ENCODE measurements at places on chromosomes 11 and 22.

- DNase-seq, result no peak
These were observed 65.2 kb downstream of the DGCR2 start for GRCh38 chr22:19056951-19057401.

DNA sequence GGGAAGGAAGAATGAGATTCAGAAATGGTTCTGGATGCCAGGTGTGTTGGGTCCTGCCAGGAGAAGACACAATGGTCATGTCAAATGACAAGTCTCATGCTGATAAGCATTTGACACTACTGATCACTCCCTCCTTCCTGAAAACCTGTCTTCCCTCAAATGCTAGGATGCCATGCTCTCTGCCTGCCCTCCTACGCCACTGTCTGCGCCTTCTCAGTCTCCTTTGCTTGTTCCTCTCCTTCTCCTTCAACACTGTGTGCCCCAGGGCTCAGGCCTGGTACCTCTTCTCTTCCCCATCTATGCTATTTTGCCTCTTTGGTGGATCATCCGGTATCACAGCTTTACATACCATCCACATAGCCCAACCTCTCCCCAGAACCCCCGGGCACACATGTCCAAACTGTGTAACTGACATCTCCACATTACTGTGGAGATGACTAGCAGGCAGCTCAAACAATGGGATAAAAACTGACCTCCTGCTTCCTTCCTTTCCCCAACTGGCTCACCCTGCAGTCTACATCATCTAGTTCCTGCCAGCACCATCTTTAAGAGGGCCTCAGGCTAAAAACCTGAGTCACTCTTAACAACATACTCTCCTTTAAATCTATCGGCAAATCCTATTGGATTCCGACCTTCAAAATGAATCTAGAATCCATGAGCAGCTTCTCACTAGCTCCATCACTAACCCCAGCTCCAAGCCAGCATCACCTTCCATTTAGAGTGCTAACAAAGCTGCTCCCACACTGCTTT, 8.2 kb downstream of the AP1B1 start:
- DNase-seq, result no peak

DNA sequence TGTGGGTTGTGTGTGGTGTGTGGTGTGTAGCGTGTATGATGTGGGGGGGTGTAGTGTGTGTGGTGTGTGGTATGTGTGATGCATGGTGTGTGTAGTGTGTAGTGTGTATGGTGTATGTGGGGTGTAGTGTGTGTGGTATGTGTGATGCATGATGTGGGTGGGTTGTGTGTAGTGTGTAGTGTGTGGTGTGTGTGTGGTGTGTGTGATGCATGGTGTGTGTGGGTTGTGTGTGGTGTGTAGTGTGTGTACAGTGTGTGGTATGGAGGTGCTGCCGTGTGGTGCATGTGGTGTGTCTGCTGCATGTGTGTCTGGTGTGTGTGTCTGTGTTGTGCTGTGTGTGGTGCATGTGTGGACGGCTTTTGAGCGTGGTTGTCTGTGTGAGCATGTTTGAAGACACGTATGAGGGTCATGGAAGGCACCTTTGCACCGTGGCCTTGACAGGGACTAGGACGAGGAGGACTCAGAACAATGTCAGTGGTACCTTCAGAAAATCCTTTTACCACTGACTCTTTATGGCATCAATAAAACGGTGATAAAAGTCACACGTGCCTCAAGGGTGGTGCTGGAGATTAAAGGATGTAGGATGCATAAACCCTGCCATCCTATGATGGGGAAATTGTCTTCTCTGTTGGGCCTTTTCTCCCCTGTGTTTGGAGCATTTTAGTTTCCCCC, 328.7 kb upstream of the B3GAT1 start:
- no peak for DNase-seq

DNA sequence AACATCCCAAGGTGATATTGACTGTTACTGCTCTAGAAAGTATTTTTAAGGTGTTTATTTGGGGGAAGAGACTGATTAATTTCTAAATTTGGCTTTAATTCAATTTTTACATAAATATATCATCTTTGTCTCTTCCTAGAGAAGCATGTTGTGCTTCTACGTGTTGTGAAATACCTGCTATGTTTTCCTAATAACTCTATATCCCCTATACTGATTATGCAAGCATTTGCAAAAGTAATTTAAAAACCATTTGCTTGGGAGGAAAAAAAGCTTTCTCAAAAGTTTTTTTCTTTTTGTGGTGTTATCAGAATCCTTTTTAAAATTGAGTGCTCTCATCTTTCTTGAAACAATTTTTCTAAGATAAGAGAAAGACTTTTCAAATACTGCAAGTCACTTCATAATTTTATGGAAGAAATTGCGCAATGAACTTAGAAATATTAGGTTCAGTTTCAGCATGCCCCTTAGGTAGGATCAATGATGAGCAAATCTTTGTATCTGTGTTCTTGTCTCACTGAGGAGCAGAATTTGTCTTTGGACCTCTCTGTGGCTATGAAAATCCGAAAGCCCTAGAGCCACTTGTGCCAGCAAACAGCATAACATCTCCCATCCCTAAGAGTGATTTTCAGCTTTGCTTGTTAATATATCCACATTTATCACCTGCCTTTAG, 7.4 kb upstream of the BLID start:
- DNase-seq, result no peak

DNA sequence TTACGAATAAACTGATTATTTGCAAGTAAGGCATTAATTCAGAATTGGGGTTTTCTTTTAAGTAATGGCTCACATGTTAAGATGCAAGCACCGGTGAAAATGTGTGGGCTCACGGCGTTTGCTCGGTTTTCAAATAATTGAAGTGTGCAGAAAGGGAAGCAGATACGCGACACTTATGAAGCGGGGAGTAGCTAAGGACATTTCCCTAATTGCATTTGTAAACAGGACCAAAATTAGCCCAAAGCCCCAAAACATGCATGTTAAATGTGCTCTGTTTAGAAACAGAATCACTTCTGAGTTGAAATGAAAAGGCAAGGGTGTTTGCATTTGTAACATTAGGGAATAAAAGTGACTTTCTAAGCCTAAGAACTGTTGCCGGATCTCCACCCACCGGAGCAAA, 61.3 kb downstream of the ELFN2 start:
- DNase-seq, result no peak

- DNase-seq, result no peak
These were observed 104.5 kb downstream of the EFCAB6 start for GRCh38 chr22:43707648-43708047.

- DNase-seq, result no peak
These were observed 6.7 kb upstream of the VSIG10L2 start for GRCh38 chr11:125939081-125939521.

GRCh38 chr11:126725043-126725442, 275.5 kb downstream of the KIRREL3 start:
- no peak for DNase-seq

DNA sequence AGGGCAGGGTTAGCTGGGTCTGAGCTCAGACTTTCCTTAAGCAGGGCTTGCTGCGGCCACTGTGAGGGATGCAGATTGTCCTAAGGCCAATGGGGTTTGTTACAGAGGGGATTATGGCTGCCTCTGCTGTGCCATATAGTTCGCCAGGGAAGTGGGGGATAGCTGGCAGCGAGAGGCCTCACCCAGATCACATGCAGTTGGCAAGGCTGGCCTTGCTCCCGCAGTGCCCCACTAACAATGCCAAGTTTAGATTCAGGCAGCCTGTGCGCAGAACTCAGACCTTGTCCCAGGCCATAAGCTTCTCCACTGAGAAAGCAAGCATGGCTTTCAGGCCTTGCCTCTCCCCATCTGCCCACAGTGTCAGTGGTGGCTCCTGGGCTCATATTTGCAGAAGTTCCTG, 4.7 kb upstream of the APOL2 start:
- no peak for DNase-seq

DNA sequence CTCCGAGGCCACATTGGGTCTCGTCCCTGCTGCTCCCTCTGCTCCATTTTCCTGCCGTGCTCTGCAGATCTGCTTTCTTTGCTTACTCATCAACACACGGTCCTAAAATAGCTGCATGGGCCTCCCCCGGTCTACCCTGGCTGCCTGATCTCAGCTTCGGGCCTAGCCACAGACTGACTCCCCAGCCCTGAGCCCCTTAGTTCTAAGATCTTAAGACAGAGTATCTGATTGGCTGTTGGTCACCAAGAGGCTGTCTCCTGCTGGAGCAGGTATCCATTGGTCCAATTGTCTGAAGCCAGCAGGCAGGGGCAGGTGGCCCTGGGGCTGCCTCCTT, 53.7 kb upstream of the NECTIN1 start:
- no peak for DNase-seq

DNA sequence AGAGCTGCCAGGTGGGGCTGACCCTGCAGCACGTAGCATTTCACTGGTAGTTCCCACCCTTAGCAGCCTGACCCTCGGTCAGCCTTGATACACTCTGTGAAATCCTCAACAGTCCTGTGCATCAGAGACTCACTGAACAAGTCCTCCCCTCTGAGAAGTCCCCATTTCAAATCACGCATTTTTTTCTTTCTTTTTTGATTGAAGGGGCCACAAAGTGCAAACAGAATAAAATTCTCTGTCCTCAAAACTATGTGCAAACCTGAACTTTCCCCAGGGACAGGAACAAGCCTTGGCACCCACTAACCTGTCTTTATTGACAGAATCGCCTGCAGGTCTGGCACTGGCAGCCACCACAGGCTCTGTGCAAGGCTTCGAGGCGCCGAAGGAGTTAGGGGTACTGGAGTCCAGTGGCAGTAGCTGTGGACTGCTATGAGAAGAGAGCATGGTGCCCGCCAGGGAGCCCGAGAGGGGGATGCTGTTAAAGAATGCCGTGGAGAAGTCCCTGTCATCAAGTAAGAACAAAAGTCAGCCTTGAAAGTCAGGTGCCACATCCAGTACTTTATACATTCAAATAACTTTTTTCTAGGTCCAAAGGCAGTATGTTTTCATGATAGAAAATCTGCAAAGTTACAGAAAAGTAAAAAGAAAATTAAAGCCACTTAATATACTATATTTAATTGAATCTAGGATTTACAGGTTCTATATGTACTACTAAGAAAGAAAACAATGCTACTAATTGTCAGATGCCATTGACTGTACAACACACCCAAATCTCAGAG, 53.8 kb downstream of the HIRA start:
- DNase-seq, result no peak

DNA sequence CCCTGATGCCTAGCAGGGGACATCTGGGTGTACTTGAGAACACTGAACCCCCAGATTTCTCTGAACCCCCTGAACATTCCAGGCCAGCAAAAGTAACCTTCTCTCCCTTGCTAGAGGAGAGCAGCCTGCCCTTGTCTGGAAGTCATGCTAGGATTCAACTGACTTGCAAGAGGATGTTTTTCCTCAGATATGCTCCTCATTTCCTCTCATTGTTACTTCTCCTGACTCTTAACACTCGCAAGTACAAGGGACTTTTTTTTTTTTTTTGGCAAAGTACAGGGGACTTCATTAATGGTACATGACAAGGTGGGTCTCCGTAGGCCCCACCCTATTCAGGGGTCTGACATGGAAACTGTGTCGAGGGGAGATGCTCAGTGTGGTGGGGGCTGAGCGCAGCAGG, 6.3 kb upstream of the MCHR1 start:
- DNase-seq, result no peak

DNA sequence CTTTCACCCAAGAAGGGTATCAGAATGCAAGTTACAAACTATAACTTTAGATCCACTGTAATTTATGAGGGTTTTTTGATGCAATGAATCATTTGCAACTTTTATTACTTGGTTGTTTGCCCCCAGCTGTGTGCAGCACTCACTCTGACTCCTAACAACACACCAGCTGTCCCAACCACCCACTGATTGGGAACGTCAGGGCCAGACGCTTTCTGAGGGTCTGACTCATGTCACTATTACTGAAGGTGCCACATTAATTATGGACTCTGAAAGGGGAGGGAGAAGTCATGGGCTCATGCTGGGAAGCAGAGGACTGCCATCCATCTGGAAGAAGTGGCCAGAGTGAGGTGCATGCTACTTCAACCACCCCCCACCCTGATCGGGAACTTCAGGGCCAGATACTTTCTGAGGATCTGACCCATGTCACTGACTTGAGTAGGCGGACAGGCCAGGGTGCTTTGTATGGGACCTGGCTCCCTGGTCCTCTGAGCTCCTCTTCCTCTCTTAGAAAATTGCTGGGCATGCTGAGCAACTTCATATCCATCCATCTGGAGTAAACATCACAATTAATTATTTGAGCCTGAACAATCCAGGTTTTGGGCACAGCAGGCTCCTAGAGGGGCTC, 44.9 kb upstream of the DRD2 start:
- DNase-seq, result no peak

- no peak for DNase-seq
These were observed 3.1 kb downstream of the MAML2 start for GRCh38 chr11:96339706-96340554.

GRCh38 chr11:117287668-117288067, 3.5 kb upstream of the BACE1-AS start:
- DNase-seq, result no peak

All from stimulated activated CD8-positive, alpha-beta memory T cell treated with anti-CD3 and anti-CD28 coated beads, Interleukin-7, amount 100 ng/mL, for 24 hours (primary cell).